ENCODE measurements at places on chromosomes 3 and 15.
A peak's percentile ranks its signal among the peaks of the same experiment; 100 is the strongest.

DNA sequence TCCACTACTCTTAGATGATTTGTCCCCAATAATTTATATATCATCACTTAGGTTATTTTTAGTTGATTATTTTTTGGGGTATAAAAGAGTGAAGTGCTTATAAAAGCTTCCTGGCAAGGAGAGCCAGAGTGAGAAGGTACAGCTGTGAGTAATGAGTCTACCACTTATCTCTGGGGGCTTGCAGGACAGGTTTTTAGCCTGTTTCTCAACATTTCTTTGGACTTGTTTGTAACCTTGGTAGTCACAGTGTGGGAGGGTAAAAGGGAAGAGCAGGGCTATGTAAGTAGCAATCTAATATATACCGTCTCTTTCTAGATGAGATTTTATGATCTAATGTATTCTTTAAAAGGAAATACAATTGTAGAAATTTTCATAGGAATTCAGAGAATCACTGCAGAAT, 321.3 kb upstream of the GOLIM4 start:
- no peak for DNase-seq

DNA sequence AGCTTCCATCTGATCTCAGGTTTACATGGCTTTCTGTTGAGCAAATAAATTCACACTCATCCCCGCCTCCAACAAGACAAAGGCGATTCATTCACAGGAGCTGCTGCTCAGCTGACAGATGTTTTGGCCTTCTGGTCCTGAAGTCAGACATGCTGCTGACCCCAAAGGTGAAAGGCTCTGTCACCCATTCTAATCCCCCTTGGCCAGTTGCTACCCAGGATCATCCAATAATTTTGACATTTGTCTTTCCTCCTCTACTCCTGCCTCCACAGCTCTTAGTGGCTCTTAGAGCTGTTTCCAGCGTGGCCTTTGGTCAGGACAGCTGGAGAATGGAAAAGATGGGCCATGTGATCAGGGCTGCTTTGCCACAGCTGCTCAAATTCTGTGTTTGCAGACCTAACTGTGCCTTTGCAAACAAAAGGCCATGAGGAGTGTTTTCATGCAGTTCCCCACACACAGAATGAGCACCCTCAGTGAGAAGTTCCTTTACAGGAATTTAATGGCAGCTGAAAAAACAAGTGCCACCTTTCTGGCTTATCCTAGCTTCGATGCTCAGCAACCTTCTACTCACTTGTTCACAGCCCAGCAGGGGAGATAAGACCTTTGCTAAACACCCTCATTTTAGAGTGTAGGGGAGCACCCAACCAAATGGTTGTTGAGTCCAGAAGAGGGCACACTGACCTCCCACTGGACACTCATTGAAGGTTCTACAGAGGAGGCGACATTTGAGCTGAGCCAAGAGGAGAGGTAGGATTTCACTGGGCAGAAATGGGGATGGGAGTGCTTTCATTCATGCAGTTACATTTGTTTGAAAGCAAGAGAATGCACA, 39.0 kb downstream of the CYP19A1 start:
- no peak for DNase-seq

GRCh38 chr3:101042996-101043686, 49.9 kb upstream of the ABI3BP start:
- no peak for DNase-seq

DNA sequence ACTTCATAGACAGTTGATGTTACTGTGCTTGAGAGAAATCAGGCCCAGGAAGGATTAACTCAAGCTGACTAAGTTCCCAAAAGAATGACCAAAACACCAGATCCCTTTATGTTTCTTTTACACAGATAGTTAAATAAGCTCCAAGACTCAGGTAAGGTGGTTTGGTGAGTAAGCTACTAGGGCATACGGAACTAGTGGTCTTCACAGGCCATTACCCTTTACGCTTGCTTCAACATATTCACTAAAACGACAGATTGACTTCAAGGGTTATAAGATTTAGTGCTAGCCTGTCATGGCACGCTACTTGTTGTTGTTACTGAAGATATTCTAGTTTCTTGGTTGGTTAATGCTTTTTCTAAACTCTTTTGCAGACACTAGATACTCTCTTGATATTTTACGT, 369.3 kb downstream of the LPP start:
- no peak for DNase-seq

GRCh38 chr15:76973362-76973743, 21.6 kb upstream of the PSTPIP1 start:
- peak; percentile 88 for DNase-seq

GRCh38 chr3:39388741-39389248, 5.6 kb downstream of the SLC25A38 start:
- peak; percentile 66 for DNase-seq

GRCh38 chr15:83837945-83838571, 184.1 kb downstream of the ADAMTSL3 start:
- DNase-seq = no peak

DNA sequence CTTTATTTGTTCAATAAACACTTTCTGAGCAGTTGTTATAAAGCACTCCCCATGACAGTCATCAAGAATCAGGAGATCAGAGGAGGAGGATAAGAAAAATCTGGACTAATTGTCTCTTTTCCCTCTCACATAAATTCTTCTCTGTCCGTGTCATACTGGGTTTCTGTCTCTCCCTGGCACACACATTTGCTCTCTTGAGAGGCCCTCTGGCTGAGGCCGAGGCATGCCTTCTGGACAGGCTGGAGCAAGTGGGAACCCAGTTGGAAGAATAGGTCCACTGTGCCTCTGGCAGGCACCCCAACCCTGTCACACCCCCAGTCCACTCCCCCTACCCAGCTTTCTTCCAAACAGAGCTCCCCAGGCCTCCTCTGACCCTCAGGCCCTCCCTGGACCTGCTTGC, 315.8 kb downstream of the UACA start:
- DNase-seq = no peak

DNA sequence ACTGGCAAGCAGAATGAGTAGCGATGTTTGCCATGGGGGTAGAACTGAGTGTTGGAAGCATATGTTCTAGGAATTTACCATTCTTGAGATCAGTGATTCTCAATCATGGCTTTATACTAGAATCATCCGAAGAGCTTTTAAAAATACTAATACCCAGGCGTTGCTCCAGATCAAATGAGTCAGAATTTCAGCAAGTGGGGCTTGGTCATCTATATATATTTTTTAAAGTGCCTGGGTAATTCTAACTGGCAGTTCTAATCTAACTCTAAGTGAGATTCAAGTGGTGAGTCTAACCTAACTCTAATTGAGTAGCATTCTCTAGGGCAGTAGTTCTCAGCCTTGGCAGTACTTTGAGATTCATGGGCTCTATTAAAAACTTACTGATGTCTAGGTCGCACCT, 20.8 kb downstream of the TM4SF1 start:
- no peak for DNase-seq

- no peak for DNase-seq
These were observed 16.4 kb upstream of the BOC start for GRCh38 chr3:113194823-113195401.

DNA sequence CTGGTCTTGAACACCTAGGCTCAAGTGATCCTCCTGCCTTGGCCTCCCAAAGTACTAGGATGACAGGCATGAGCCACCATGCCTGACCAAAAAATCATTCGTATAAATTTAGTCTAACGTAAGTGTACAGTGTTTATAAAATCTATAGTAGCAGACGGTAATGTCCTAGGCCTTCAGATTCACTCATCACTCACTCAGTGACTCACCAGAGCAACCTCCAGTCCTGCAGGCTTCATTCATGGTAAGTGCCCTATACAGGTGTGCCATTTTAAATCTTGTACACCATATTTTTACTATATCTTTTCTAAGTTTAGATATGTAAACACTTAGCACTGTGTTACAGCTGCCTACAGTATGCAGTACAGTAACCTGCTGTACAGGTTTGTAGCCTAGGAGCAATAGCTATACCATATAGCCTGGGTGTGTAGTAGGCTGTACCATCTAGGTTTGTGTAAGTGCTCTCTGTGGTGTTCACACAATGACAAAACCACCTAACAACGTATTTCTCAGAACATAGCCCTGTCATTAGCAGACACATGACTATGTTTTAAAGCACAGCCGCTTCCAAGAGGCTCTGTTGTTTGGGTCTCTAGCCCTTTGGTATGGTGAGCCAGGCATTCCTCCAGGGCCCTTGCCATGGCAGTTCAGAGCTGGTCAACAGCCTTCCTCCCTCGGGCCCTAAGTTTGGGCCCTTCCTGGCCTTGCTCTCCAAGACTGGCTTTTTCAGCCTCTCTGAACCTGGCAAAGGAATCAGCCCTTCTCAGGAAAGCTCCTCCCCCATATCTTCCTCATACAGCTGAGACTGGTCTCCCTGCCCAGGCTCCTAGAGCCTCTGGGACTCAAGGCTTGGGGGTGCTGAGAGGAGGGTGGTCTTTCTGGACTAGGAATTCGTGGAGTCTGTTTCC, 1.9 kb upstream of the CCDC9B start:
- DNase-seq = no peak

GRCh38 chr15:101088788-101089578, 162.9 kb downstream of the CHSY1 start:
- DNase-seq = peak; percentile 95

- no peak for DNase-seq
These were observed 10.6 kb upstream of the SLC25A36 start for GRCh38 chr3:140931016-140931454.

GRCh38 chr3:127849368-127849767, 27.1 kb upstream of the MGLL start:
- no peak for DNase-seq

GRCh38 chr3:196517919-196518318, 2.8 kb upstream of the SMCO1 start:
- DNase-seq = no peak

GRCh38 chr15:85837881-85838280, 43.2 kb upstream of the KLHL25 start:
- DNase-seq = no peak

- no peak for DNase-seq
These were observed 287.6 kb downstream of the BCHE start for GRCh38 chr3:165549665-165550064.

GRCh38 chr3:53645754-53646153, 151.3 kb downstream of the CACNA1D start:
- DNase-seq = no peak

DNA sequence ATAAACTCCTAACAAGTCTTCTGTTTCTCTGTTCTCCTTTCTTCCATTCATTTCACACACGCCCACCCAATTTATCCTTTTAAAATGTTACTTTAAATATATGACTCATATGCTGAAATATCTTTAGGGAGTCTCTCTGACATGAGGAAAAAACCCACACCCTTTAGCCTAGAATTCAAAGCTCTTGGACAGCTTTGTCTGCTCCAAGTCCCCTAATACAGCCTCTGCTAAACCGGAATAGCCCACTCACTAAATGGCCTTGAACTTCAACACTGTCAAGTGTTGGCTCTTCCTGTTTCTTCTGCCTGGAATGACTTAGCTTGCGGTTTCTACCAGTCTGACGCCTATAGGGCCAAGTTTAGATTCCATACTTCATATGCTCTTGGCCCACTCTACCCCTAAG, 3.3 kb upstream of the CD96 start:
- DNase-seq = peak; percentile 64

DNA sequence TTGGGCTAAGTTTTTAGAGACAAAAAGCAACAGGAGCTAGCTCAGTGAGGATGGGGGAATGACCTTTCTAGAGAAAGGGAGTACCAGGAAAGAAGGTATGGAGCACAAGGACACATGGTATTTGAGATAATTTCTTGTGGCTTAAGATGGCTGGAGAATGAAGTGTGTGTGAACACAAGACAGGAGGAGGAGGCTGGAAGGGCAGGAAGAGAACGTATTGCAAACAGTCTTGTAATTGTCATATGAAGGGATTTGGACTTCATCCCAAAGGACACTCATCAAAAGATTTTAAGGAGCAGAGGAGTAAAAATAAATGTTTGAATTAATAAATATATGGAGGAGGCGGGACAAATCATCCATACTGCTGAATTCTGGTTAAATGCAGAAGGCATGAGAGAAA, 268.6 kb upstream of the NR2E3 start:
- no peak for DNase-seq

DNA sequence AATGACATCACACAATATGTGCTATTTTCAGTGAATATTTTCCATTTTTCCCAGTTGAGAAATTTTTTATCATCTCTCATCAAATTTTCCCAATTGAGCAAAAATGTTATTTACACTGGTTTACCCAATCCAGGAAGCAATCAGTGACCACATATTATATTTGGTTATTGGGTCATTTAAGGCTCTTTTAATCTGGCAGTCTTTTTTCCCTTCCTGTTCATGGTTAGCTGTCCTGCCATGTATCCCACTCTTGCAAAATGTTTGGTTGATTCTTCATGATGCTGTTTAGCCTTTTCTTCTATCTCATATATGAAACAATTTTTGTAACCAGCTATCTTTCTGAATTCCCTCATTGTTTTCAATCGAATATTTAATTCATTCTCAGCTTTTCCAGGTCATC, 626.0 kb downstream of the RBMS3 start:
- no peak for DNase-seq

- no peak for DNase-seq
These were observed 32.2 kb downstream of the LRTM1 start for GRCh38 chr3:54895613-54896012.

- peak; percentile 48 for DNase-seq
These were observed 8.4 kb downstream of the CD200 start for GRCh38 chr3:112341386-112341785.

DNA sequence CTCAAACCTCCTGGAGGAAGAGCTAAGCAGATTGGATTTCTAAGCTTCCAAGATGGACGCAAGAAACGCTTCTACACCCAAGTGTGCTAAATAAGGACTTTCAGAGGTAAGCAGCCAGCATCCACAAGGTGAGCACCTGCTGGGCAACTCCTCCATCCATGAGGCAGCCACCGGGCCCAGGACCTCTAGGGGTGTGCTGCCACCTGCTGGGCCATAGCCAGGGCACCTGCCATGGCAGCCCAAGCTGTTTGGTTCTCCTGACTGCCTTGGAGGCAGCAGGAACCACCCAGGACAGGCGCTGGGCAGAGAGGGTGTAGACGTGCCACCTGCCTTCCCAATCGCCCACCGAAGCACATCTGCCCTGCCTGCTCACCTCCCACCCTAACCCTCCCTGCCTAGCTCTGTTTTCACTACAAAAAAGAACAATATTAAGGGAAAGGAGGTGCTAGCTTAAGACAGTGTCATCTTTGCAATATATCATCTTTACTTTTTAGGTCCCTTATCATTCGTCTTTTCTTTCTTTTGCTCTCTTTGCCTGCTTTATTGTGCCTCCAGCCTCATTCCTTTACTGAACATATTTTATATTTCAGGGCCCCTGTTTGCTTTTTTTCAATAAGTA, 12.9 kb downstream of the C15orf62 start:
- DNase-seq = peak; percentile 94

DNA sequence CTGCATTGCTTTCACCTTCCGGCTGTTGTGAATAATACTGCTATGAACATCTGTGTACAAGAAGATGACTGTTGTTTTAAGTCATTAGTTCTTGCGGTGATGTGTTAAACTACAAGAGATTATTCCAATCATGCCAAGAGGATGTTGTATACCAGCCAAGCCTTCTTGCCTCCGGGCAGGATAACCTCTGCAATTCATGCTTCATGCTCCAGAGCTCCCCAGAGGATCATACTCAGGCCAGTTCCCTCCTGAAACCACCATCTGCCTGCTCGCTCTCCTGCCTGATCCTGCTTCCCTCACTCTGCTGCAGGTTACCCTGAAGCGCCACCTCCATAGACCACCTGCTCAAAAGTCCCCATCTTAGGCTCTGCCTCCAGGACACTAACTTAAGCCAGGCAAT, 187.1 kb upstream of the PROK2 start:
- DNase-seq = no peak

All from activated CD4-positive, alpha-beta T cell treated with anti-CD3 and anti-CD28 coated beads, Interleukin-2, amount 10 ng/mL, durations not matched to agents 24 days and 14 days (primary cell).